NCI-H460 (cell line): ENCODE measurements at places on chromosomes 3 and 15. TPM values are rescaled to one million over a fixed set of nuclear protein-coding genes. Genes with fewer than 3 reads are reported as not detected.

The STAC gene
- total RNA-seq = 11.3 and 13.0 TPM in 2 replicates

The TRPM1 gene
- total RNA-seq = not detected in 2 replicates

The TCF12 gene
- total RNA-seq = 125 and 142 TPM in 2 replicates

The RTP1 gene
- total RNA-seq = not detected in 2 replicates

The DET1 gene
- total RNA-seq = 11.5 and 13.0 TPM in 2 replicates

The SETMAR gene
- 6.3 and 6.7 TPM in 2 replicates for total RNA-seq

The COL7A1 gene
- 0.63 and 4.2 TPM in 2 replicates for total RNA-seq

The APOD gene
- 0.15 TPM in 1 of 2 replicates, not detected in the other for total RNA-seq

The KLHDC8B gene
- total RNA-seq = 1.8 and 2.4 TPM in 2 replicates

The ACP3 gene
- total RNA-seq = 0.50 and 0.78 TPM in 2 replicates

The LOXL1 gene
- total RNA-seq = 9.8 and 10.4 TPM in 2 replicates

The CDHR4 gene
- total RNA-seq = not detected in 2 replicates

The CSPG4 gene
- total RNA-seq = 0.10 and 0.20 TPM in 2 replicates

The PLA2G4D gene
- not detected in 2 replicates for total RNA-seq

The RASGRP1 gene
- 0.06 and 0.27 TPM in 2 replicates for total RNA-seq

The PROS1 gene
- 29.2 and 31.1 TPM in 2 replicates for total RNA-seq

The LPCAT4 gene
- 12.6 and 14.1 TPM in 2 replicates for total RNA-seq
